ENCODE measurements at places on chromosomes 7 and 10. TPM values are rescaled to one million over a fixed set of nuclear protein-coding genes. Genes with fewer than 3 reads are reported as not detected.

- DNase-seq, result no peak
These were observed 225.3 kb downstream of the KIF20B start for GRCh38 chr10:89926736-89927135.

- no peak for DNase-seq
These were observed 163.8 kb downstream of the UBE2H start for GRCh38 chr7:129789000-129789399.

DNA sequence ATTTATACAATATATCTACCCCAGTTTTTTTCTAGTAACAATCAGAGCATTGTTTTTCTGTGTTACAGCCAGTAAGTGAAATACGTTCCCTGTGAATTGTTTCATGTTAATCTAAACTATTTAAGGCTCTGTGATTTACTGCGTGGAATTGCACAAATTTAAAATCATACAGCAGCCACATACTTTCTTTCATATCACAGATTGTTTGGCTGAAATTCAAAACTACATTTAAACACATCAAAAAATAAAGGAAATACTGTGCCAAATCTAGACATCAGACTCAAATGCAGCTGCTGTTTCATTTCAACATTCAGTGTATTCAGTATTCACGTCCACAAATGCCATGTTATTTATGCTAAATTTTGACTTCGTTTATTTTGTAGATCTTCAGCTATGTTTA lies 242.6 kb upstream of the HGF start:
- DNase-seq, result no peak

DNA sequence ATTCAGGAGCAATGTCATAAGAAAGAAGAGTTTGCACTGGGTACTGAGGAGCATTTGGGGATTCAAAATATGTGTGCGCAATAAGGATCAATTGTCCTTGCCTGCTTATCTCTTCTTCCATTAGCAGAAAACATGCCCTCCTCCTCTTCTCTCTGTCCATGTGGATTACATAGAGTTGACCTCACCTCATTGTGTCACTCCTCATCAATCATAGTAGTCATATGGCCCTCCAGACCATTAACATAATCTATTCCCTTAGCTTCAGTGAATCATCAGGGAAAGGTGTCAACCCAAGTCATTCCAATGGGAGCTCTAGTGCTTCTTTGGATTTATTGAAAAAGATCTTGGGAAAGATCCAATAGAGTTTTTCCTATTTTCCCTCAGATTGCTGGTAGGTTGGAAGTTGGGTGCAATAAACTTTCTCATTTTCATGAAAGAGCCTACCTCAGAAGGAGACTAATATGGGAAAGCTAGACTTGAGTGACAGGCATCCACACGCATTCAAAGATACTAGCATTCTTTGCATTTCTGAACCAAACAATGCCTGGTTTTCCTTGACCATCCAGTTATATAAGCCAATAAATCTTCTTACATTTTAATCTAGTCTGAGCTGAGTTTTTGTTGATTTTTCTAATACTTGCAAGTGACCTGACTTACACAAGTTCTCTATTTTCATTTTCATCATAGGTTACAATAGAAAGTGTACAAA lies 71.5 kb upstream of the FAM13C start:
- DNase-seq, result no peak

GRCh38 chr10:71250405-71250804 lies 38.0 kb downstream of the UNC5B start:
- DNase-seq, result no peak

GRCh38 chr10:71837098-71837827 lies 13.8 kb downstream of the PSAP start:
- DNase-seq, result peak; percentile 54

NKX2-3 gene
- total RNA-seq, result not detected

CBLL1 gene
- total RNA-seq, result 26.0 TPM

TMEM213 gene
- total RNA-seq, result not detected

SEMA4G gene
- 0.52 TPM for total RNA-seq
